ENCODE measurements at places on chromosomes 7 and 10. TPM values are rescaled to one million over a fixed set of nuclear protein-coding genes. Genes with fewer than 3 reads are reported as not detected.

DNA sequence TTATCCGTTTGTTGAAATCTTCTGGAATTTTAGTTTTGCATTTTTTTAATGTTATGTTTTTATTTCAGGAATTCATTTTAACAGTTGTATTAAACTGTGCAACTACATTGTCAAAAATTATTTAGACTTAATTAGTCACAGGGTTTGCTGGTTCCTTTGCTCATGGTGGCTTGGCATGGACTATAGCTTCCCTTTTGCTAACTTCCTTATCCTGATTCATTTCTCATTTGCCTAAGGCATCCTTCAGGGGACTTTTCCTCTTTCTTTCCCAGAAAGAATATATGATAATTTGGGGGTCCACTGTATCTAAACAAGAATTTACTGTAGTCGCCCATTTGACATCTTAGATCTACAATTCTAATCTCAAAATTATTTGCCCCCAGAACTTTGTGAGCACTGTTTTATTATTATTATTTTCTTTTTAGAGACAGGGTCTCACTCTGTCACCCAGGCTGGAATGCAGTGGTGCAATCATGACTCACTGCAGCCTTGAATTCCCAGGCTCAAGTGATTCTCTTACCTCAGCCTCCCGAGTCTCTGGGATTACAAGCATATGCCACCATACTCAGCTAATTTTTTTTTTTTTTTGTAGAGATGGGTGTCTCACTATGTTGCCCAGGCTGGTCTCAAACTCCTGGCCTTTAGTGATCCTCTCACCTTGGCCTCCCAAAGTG lies 13.9 kb downstream of the FIGNL1 start:
- no peak for DNase-seq

GRCh38 chr10:95925033-95925432 lies 17.3 kb downstream of the CC2D2B start:
- no peak for DNase-seq

GRCh38 chr7:6407434-6407833 lies 40.3 kb downstream of the DAGLB start:
- peak; percentile 17 for DNase-seq

DNA sequence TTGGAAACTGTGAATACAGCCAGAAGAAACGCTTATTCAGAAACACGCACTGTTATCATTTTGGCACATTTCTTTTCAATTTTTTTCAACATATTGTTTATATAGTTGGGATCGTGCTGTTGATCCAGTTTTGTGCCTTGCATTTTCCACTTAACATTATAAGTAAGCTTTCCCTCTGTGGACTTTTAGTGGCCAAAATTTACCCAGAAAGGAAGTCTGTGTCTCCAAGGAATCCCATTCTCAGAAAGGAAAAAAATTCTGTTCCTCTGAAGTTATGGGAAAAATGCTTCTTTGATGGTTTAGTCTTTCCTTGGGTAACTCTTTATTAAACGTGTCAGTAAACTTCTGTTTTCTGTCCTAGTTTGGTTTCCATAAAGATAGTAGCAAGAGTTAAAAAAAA lies 280.0 kb downstream of the REEP3 start:
- DNase-seq = no peak

Gene MSS51
- total RNA-seq = 2.4 TPM

Gene MACC1
- total RNA-seq = 0.36 TPM
